ENCODE measurements at places on chromosomes 11 and 22. TPM values are rescaled to one million over a fixed set of nuclear protein-coding genes. Genes with fewer than 3 reads are reported as not detected.

PGA5 gene
- total RNA-seq: not detected

CD3G gene
- total RNA-seq: 145 TPM

SLC6A5 gene
- total RNA-seq: not detected

LIF gene
- total RNA-seq: 511 TPM

RFPL2 gene
- total RNA-seq: not detected

C11orf16 gene
- not detected for total RNA-seq

P2RX6 gene
- total RNA-seq: not detected

TLCD5 gene
- total RNA-seq: 0.76 TPM

OR8D1 gene
- not detected for total RNA-seq

SCUBE1 gene
- total RNA-seq: not detected

RIMBP3B gene
- total RNA-seq: 0.26 TPM

PHETA2 gene
- total RNA-seq: 5.0 TPM

A4GALT gene
- total RNA-seq: not detected

DNA sequence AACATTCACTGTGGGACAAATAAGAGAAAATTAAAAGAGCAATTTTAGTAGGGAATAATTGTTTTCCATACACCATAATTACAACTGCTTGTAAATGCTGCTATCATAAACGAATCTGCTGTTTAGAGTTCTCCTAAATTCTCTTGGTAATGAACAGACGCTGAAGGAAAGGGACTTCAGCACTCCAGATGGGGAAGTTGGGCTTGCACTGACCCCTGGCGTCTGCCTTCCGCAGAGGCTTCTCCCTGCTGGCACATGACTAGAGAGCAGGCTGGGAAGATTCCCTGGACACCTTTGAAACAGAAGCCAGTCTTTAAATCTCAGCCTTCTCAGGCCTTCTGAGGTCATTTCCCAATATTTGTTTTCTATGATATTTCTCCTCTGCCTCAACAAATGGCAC, 84.1 kb downstream of the NXPE2 start:
- peak; percentile 62 for DNase-seq

- no peak for DNase-seq
These were observed 6.8 kb downstream of the ZNF74 start for GRCh38 chr22:20400606-20401375.

DNA sequence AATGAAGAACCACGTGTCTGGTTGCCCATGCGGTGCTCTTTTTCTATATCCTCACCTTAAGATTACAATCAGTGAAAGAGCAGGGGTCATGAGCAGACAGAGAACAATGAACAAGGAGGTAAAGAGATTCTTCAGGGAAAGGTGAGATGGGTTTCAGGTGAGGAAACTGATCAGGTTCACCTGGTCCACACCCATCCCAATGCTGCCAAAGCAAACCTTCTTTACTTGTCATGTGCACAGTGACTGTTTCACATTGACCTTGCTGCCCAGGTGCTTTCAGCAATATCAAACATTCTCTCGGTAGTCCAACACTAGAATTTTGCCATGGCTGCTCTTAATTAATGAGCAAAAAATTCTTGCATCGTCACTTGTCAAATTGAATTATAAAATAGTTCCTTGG, 24.5 kb upstream of the OR9Q2 start:
- no peak for DNase-seq

GRCh38 chr11:128628686-128629085, 41.3 kb upstream of the ETS1 start:
- DNase-seq: peak; percentile 71

DNA sequence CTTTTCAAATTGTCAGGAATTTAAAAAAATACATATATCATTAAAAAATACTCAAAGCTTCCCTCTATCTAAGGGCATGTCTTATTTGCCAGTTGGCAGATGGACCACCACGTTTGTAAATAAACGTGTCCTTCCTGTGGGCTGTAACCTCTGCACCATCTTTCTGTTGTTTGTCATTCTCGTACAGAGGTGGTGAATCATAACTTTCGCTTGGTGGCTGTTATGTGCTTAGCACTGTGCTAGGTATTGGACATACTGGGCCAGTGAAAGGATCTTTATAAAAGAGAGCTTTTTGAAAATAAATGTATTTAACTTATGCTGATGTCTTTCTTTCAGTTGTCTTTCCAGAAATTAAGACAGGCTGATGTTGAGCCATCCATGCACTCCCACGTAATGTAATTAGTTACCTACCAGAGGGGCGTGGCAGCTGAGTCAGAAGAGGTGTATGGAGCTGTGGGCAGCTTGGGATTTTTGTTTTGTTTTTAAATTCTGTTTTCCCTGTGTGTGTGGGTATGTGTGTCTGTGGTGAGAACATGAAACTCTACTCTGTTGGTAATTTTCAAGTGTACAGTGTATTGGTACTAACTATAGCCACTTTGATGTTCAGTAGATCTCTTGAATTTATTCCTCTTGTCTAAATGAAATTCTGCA, 62.7 kb downstream of the TECTA start:
- peak; percentile 51 for DNase-seq

DNA sequence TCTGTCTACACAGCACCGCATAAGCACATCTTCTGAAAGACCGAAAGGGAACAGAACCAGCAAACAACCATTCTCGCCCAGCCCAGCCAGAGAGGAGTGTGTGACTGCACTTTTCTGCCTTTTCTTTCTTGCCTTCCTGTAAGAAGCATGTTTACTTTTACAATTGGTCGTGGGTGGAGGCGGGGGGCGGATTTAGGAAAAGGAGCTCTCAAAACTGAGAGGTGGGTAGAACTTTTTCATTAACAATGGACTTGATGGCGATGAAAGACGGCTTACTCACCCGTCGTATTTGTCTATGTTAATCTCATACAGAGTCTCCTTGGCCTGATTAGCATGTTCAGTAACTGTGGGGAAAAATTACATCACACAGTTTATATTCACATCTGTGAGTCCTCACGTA, 27.2 kb downstream of the CERK start:
- no peak for DNase-seq

GRCh38 chr11:114130115-114130576, 70.6 kb downstream of the ZBTB16 start:
- no peak for DNase-seq

- no peak for DNase-seq
These were observed 94.9 kb downstream of the PRR5L start for GRCh38 chr11:36390963-36391471.

DNA sequence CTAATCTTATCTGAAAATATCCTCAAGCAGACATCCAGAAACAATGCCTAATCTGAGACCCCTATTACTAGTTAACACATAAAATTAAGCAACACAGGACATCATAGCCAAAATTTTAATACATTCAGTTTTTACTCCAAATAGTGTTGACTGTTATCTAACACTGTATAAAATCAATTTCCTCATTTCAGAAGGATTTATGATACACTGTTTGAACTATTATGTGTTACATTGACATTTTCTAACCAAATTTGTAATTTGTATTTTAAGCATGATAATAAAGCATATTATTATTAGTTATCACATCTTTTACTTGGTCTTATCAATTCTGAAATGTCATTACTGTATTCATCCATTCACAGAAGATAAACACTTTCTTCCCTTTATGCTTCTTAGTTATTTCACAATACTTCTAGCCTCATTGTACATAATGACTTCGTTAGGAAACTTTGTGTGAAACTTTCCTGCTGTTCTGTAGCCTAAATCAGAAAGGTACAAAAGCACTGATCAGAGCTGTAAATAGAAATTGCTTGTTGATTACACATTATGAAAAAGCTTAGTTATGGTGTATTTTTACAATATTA, 1248.9 kb downstream of the JRKL start:
- no peak for DNase-seq

DNA sequence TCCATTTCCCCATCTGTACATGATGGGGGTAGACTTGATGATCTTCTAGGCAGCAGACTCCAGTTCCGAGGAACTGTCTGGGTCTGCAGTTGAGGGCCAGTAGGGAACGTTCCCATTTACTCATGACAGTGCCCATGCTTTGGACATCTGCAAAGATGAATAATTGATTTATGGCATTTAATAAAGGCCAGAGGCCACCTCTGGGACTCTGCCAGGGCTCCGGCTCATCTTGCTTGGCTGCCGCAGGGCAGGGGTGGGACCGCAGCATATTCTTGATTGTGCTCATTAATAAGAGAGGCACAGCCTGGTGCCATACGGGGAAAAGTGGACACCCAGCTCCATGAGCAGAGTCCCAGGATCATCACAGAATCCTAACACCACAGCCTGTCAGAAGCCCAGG, 28.1 kb upstream of the KLHL35 start:
- no peak for DNase-seq

- no peak for DNase-seq
These were observed 18.4 kb downstream of the LINC01488 start for GRCh38 chr11:69499918-69500284.

- DNase-seq: no peak
These were observed 57.6 kb downstream of the RNF169 start for GRCh38 chr11:74806267-74806666.

- no peak for DNase-seq
These were observed 28.6 kb downstream of the PPP2R1B start for GRCh38 chr11:111737444-111738210.

DNA sequence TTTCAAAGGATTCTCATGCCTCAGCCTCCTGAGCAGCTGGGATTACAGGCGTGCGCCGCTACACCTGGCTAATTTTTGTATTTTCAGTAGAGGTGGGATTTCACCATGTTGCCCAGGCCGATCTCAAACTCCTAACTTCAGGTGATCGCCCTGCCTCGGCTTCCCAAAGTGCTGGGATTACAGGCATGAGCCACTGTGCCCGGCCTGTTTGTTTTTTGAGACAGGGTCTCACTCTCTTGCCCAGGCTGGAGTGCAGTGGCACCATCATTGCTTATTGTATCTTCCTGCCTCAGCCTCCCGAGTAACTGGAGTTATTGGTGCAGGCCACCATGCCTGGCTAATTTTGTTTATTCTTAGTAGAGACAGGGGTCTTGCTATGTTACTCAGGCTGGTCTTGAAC, 8.1 kb downstream of the FADS2 start:
- DNase-seq: no peak

- DNase-seq: no peak
These were observed 235.0 kb downstream of the MIAT start for GRCh38 chr22:26892166-26893041.

- no peak for DNase-seq
These were observed 142.4 kb downstream of the APIP start for GRCh38 chr11:34773826-34774225.

- DNase-seq: peak; percentile 61
These were observed 1.7 kb upstream of the UCP3 start for GRCh38 chr11:74010306-74011300.

- DNase-seq: no peak
These were observed 12.4 kb downstream of the PICK1 start for GRCh38 chr22:38069372-38070249.

DNA sequence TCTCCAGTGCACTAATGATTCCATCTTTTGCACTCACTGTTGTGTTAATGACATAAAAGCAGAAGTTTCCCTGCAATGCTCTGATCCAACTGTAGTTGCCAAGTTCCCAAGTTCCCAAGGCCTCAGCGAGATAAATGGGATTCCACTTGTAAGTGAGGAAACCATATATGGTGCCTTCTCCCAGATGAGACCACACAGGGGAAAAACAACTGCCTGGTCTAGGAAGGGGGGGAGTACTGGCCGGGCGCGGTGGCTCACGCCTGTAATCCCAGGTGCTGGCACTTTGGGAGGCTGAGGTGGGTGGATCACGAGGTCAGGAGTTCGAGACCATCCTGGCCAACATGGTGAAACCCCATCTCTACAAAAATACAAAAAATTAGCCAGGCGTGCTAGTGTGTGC, 23.3 kb upstream of the RELA start:
- no peak for DNase-seq

- DNase-seq: no peak
These were observed 13.1 kb downstream of the PLCB3 start for GRCh38 chr11:64264371-64264852.

DNA sequence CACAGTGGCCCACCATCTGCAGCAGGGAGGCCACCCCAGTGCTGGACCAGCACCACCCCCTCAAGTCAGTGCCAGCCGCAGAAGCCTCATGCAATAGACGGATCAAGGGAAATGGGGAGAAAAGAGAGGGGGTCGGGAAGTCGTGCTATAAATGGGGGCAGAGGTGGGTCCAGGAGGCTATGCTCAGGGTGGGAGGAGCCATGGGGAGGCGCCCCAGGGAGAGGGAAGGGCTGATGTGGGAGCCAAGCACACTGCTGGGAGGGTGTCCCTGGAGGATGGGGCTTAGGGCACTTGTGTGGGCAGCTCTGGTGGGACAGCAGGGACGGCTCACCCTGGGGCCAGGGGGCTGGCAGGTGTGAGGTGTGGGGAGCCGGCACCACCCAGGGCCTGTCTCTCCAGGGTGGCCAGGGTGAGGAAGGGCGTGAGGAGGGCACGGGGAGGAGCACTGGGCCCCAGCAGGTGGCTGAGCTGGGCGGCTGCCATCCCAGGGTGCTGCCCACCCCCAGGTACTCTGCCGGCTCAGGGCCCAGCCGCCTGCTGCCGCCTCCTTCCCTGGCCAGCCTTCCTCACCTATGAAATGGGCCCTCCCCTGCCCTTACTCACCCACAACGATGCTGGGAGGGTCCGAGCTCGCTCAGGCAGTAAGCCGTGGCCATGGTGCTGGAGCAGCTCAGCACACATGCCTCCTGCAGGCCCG, 18.0 kb downstream of the PHLDA2 start:
- no peak for DNase-seq

- no peak for DNase-seq
These were observed 1.3 kb downstream of the NTM start for GRCh38 chr11:131371791-131372104.

DNA sequence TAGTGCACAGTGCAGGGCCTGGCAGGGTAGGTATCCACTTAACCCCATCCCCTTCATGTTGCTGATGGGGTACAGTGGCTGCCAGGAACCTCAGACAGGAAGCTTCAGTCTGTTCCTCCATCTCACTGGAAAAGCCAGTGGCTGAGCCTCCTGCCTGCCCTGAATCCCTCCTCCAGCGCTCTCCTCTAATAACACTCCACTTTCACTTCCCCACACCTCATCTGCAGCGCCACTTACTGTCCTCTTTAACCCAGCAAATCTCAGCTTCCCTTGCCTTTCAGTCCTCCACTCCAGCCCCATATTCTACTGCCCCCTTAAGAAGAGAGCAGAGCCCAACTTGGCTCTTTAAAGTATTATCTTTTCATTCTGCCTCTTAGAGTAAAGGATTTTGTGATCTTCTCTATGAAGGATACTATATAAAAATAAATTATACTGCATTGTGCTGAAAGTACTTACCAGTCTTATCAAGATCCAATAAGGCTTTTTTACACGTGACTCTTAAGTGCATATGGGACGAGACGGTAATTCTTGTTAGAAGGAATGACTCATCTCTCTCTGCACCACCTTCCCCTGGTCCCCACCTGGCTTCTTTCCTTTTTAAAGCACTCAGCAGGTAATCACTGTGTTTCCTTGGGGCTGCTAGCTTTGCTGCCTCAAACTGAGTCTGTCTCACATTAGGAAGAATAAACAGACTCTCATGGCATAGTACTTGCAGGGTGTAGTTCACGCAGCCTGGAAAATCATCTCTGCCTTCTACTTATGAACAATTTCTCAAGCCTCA, 238.0 kb upstream of the NARS2 start:
- DNase-seq: no peak

All from activated CD4-positive, alpha-beta T cell treated with anti-CD3 and anti-CD28 coated beads, Interleukin-2, amount 10 ng/mL, durations not matched to agents 24 days and 14 days (primary cell).